ENCODE measurements at places on chromosomes 4 and X.
A peak's percentile ranks its signal among the peaks of the same experiment; 100 is the strongest.

GRCh38 chr4:166091146-166091545 lies 218.1 kb downstream of the TLL1 start:
- no peak for DNase-seq

DNA sequence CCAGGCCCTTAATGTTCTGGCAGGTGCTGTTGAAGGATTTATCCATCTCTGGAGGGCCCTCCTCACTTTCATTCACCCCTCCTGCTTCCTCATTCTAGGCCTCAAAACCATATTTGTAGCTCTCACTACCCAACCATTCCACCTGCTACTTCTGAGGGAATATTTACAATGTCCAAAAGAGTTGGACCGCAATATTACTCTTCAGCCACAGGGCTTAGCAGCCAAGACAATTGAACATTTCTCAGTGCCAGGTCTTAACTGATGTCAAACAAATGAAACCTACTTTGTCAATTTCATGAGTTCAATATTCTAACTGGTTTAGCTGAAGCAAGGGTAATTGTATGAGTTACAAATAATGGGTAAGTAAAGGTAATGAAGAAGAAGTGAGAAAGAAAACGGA lies 113.2 kb downstream of the ENOX2 start:
- no peak for DNase-seq

DNA sequence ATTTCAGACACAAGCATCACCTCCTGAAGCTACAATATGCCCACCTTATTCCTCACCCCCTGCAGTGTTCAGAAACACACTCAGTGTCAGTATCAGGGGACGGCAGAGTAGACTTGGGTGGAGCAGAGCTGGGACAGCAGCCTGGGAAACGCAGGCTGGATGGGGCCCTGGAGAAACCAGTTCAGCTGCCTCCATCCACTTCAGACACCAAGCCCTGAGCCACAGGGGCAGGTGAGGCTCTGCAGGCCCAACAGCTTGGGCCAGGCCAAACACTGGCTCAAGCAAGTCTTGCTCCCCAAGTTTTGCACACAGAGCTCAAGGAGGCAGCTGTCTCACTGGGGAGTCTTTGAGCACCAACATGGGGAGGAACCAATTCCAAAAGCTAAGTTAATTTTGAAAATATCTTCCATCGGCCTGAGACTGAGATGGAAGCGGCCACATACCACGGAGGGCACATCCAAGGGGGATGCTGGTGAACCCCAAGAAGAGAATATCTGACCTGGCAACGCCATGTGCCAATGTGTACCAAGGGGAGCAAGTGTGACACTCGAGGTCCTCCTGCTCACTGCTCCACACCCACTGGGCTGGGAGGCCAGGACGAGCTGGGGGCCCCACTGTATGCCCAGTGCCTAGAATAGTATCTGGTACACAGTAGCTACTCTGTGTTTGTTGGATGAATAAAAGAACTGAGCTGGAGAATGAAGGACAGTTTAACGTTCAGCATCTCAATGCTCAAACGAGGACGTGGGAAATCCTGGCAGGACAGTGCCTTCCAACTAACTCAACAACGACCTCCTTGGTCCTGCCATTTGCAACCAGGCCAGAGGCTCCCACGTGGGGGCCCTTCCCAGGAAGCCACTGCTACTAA lies 45.6 kb downstream of the PPP2R2C start:
- DNase-seq, result no peak

DNA sequence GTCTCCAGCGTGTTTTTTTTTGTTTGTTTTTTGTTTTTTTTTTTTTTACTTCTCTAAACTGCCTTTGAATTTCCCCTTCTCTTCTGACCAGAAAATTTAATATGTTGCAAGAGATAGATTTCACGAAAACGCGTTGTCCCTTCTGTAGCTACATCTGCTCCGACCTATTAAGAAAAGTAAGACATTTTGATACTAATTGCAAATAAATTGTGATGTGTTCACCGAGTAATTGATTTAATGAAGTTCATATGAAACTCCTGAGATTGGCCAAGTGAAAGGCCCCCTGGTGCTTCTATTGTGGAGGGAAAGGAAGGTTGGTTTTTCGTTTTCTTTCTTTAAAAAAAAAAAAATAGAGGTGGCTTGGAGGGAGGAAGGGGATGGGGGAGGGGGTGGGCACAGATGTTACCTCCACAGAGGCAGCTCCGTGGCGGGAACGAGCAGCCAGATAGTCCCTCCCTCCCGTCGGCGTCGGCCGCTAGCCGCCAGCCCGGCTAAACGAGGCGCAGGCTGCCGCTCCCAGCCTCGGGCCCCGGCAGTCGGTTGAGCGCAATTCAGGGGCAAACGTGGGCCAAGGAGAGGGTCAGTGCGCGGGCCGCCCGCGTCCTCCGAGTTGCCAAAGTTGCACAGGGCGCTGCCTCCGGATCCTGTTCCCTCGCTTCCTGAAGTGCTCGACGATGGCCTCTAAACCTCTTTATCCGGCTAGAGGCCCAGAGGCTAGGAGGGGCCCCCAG lies 139.1 kb upstream of the ZIC3 start:
- no peak for DNase-seq

DNA sequence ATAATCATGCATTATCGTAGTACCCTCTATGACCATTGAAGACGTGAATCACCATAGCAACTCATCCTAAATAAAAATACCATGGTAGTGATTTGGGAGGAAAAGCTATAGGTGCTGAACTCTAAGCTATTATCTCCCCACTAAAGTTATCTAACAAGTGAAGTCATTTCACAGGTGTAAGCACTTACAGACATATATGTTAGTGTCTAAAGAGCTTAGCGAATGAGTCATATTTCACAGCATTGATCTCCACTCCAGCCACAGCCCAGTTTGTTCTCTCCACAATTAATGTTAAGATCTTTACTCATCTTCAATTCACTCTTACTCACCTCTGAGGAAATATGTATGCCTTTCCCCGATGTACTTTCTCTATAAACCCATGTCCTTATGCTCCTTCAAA lies 57.0 kb downstream of the DCAF8L1 start:
- no peak for DNase-seq

- DNase-seq, result no peak
Observed at GRCh38 chrX:115642311-115642710, 81.3 kb downstream of the PLS3 start.

DNA sequence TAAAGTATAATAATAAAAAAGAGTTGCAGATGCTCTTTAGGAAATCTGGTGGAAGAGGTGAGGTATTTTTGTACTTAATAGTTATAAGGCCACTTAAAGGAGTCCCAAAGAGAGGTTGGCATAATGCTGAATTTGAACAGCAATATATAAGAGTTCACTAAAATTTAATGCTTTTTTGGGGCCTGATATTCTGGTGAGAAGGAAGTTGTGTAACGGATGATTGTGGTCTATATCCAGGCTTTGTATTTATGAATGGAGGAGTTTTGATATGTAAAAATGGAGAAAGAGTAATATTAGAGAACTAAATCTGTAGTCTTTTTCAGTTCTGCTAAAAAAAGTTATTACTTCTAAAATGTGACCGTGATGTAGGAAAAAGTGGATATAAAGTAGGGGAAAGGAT lies 20.4 kb downstream of the BMP2K start:
- DNase-seq, result no peak

DNA sequence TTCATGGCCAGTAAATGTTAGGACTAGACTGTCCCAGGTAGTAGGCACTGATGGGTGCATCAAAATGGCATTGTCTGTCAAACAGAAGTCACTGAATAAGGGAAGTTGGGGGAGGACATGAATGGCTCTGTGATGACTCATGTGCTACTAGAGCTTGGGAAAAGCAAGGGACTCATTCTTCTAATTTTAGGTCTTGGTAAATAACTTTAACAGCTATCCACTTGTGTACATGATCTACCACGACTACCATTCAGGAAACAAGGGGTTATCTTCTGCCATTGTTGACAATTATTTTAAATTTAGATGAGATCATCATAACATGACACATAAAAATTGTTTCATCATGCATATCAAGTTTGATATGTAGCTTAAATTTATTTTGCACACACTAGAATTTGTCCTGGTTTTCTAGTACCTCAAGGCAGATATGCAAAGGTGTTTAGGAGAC lies 6.3 kb downstream of the AREG start:
- no peak for DNase-seq

DNA sequence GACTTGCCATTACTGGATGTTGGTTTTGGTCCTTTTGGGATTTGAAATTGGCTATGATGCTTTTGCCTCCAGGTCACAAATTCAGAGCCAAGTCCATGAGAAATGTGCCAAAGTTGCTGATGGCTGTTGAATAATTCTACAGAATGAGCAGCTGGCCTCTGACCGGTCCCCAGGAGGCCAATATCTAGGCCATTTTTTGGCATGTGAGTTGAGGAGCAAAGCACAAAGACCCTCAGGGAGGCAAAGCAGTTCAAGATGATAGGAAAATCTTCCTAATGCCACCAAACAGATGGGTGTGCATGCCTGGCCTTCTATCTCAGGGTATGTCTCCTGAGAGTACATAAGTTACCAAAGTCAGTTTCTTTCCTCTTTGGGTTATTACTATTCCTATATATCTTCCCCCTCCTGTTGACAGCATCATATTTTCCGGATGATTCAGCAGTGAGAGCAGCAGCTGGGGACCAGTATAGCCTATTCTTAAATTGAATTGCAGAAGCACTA lies 44.4 kb downstream of the SEL1L3 start:
- DNase-seq, result no peak

GRCh38 chr4:53321151-53321983 lies 44.5 kb downstream of the SCFD2 start:
- no peak for DNase-seq

DNA sequence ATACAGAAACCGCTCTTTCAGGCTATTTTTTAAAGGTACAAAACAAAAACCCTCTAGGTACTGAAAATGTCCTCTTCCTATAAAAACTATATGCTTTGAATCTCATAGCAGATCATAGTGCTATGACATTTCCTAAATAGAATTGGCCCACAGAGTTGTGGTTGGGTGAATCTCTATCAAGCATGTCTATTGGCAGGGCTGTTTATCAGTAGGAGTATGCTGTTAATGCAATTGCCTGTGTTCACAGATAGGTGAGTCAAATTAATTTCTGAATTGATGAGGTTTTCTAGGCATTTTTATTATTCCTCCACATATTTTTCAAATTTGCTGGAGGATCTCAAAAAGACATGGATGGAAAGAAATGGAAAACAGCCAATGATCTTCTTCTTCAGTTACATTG lies 73.9 kb downstream of the QRFPR start:
- DNase-seq, result no peak

DNA sequence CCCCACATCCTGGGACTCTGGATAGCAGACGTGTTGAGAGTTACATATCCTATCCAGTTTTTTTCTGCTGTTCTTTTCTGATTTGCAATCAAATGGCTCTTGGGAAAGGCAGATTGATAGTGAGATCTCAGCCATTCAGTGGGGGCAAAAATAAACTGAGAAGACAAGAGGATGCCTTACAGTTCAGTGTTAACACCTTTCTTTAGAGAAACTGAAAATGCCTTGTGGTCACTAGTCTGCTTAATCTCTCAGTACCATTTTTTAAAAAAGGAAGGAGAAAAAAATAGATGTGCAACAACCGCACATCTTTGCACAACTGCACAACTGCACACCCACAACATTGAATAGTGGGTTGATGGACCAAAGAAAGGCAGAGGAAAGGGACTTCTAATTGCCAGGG lies 109.3 kb downstream of the ARHGEF9 start:
- no peak for DNase-seq

- no peak for DNase-seq
Observed at GRCh38 chr4:168361365-168362024, 42.9 kb upstream of the DDX60 start.

- no peak for DNase-seq
Observed at GRCh38 chr4:131137196-131137595, 2011.9 kb upstream of the PCDH10 start.

GRCh38 chrX:37879692-37880091 lies 32.3 kb upstream of the DYNLT3 start:
- DNase-seq, result no peak

- no peak for DNase-seq
Observed at GRCh38 chrX:15576019-15576418, 24.7 kb downstream of the ACE2 start.

DNA sequence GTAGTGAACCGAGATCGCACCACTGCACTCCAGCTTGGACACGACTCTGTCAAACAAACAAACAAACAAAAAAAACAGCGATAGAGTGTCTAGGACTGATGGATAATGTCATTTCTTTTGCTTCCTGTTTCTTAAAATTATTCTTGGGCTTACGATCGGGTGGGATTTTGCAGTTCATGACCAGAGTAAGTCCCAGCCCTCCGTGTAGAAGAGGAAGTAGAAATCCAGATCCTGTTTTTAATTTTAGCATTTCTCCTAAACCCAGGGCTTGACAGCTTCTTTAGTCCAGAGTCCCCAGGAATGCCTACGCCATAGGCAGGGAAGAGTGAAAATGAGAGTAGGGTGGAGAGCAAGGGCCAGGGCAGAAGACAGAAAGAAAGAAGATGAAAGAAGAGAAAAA lies 94.3 kb downstream of the HPRT1 start:
- DNase-seq, result no peak

DNA sequence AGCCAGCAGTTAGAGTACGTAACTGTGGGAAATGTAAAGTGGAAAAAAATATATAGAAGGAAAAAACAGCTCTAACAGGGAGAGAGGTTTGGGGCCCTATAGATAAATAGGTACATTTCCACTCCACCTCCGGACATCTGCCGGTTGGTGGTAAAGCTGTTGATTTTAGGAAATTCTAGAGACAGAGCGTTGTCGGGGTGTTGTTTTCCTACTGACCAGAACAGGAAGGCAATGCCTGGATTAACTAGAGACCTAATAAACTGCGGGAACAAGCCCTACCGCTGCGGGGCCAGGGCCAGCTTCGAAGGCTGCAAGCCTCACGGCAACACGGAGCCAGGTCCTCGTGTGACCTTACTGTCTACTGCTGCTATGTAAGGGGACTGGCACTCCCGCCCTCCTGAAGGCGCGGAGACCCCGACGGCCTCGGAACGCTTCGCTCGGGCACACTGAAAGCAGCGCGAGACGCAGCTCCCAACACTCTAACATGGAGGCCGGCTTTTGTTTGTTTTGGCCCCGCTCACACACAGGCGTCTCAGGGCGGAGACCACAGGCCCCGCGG lies 702 bp upstream of the CDKN2AIP start:
- peak; percentile 25 for DNase-seq
